ENCODE measurements at places on chromosomes 7 and 10. TPM values are rescaled to one million over a fixed set of nuclear protein-coding genes. Genes with fewer than 3 reads are reported as not detected.

The LIPK gene
- total RNA-seq = not detected

The FRMPD2 gene
- not detected for total RNA-seq

DNA sequence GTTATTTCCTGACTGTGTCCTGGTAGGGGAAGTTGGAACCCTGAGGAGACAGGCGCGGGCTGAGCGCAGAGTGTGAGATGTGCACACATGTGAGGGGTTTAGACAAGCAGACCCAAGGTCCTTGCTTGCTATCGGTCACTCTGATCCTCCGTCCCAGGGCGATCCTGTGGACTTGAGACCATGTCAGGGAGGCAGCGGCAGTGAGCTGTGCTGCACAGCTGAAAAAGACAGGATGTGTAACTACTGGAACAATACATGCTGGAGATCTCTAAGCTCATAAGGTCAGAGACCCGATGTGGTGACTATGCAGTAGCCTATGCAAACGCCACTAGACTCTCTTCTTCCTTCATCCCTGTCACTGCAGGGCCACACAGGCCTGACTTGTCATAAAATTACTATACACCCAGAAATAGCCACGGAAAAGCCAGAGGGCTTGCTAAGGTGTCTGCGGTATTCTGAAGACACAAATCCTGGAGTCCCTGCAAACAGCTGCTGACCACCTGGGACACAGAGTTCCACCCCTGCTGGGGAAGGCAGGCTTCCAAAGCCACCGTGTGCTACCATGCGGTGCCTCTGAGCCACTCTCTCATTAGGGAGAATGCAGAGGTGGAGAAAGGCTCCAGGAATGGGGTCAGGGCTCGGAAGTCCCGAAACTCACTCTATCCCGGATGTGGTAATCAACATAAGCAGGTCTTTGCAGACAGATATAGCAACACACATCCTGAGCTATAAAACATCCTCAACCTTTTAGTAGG is 91.1 kb upstream of the DDC start:
- DNase-seq = peak; percentile 86

DNA sequence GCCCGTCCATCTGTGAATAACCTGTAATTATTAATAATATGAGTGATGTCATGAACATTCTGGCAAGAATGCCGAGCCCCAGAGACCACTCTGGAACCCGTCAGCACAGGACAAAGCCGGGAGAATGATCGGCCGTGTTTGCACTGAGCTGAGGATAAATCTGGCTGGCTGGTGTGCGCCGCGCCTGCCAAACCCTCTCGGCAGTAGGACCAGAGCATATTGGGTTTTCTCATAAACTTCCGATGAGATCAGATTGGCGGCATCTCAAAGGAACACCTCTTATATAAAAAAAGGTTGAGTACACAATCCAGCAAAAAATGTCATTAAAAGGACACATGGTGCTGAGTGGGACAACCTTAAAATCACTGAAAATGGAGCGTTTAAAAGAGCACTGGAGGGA is 296.0 kb upstream of the MKI67 start:
- DNase-seq = no peak

- DNase-seq = no peak
These were observed 31.5 kb downstream of the MKRN1 start for GRCh38 chr7:140447841-140448240.

DNA sequence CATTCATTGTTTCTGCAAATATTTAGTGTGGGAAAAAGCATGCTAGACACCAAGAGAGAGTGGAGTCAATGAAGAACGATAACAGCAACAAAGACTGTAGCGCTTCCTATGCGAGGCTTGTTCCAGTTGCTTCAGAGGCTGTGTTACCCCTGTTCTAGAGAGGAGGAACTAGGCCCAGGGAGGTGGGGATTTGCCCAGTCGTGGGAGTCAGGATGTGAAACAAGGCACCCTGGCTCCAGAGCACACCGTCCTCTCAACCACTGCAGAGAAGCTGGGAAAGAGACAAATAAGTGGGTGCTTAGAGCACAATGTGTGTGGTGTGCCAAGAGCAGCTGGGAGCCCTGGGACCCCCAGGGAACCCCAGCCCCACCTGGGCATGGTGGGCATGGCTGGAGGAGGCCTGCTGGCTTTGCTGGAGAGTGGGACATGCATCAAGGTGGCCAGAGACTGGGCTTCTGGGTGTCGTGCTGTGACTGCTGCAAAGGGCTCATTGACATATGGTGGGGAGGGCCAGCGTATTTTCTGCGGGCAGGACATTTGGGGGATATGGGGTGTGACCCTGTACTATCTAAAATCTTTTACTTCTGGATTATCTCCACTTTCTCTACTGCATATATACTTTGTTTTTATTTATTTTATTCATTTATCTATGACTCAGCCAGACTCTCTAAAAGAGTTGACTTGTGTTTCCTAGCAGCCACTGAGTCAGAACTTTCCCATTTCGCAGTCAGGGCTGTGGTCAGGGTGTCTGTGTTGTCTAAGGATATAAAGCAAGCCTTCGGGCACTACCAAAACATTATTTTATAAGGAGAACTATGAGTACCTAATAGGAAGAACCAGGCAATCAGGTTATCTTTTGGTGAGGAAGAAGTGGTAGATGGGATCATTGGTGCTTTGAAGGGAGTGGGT is 95.4 kb downstream of the TCF7L2 start:
- DNase-seq = no peak

- no peak for DNase-seq
These were observed 109.4 kb downstream of the FAM107B start for GRCh38 chr10:14665304-14665703.

GRCh38 chr10:77689339-77689738 is 51.7 kb upstream of the KCNMA1 start:
- no peak for DNase-seq

DNA sequence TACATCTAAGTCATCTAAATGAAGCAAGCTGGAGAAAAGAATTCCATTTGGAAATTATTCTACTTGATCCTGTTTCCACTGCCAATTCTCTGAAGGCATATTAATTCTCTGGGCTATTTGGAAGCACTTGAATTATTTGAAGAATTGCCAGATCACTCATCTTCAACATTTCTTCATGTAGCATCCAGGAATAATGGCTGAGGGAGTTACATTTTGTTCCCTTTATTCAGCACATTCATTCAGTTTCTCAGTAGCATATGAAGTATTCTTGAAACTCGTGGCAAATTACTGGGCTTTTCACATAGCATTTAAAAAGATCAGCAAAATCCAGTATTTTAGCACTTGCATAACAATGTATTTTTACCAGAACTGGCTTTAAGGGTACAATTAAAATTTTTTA is 127.1 kb upstream of the VIPR2 start:
- no peak for DNase-seq
